Jurkat, Clone E6-1 (cell line): ENCODE measurements at places on chromosomes 5 and 9.

DNA sequence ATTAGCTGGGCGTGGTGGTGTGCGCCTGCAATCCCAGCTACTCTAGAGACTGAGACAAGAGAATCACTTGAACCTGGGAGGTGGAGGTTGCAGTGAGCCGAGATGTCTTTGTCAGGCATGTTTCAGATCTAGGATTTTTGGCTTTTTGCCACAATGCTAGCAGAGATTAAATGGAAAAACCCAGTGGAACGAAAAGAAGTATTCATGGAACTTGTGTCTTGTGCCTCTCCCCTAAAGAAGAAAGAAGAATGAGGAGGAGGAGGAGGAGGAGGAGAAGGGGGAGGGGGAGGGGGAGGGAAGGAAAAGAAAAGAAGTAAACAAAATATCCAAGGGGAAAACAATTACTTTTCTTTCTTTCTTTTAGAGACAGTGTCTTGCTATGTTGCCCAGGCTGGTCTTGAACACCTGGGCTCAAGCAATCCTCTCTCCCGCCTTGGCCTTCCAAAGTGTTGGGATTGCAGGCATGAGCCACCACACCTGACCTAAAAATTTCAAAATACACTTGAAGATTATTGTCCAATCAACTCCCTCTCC is 106.0 kb downstream of the ARRDC3 start:
- no peak for DNase-seq

- DNase-seq: no peak
These were observed 12.2 kb downstream of the ABCA1 start for GRCh38 chr9:104915753-104916152.

DNA sequence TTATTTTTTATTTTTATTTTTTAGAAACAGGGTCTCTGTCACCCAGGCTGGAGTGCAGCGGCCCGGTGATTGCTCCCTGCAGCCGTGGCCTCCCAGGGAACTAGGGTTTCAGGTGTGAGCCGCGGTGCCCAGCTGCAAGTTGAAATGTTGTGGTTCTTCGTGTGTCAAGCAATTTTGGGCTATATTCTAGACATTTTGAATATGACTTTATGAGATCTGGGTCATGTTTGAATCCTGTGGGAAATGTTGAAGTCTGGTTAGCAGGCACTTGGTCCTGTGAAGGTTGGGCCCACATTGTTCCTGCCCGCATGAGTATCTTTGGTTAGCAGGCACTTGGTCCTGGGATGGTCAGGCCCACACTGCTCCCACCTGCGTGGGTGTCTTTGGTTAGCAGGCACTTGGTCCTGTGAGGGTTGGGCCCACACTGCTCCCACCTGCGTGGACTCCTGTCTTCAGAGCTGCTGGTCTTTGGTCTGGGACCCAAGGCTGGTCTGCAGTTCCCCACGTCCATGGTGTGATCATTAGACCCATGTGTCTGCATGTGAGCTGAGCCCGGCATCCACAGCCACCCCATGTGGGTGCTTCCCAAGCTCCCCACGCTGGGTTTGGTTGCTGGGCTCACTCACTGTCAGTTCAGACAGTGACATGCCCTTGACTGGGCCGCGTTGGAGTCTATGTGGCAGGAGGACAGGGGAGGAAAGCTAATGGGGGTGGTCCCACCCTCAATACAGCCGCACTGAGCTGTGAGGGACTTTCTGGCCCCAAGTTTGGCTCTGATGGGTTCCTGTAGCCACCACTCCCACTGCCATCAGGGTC is 7.1 kb downstream of the FBXW5 start:
- no peak for DNase-seq

DNA sequence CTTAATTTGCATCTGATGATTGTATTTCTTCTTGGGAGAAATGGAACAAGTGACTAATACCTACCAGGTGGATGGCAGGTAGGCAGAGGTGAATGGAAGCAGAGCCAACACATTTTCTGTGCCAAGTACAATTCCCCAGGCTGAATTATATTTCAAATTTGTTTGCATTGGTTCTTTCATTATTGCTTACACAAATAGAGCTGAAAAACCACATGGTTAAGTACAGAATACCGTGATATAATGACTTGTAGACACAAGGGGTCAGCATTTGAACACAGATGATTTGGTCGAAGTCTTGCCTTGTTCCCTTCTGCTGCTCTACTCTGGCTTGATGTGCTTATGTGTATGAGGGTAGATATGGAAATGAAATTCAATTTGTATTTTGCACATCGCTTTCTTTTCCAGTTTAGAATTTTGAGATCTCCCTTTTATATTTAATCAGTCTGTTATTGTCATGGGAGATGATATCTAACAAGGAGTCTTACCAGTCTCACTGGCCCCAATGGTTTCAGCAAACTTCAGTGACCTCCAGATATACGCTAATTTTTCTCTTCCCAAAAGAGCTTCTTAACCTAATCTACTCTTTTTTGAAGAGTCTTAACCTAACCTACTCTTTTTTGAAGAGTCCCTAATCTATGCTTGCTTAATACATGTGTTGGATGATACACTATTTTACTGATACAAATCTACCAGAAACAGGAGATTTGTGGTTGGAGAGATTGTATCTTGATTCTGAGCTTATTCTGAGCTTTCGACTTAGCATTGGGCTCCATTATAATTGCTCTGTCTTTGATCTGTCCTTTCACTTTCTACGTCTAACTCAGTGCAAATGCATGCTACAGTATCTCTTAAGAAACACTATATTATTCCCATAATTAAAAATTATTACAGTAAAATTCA is 88.1 kb downstream of the PCSK1 start:
- DNase-seq: peak; percentile 64

DNA sequence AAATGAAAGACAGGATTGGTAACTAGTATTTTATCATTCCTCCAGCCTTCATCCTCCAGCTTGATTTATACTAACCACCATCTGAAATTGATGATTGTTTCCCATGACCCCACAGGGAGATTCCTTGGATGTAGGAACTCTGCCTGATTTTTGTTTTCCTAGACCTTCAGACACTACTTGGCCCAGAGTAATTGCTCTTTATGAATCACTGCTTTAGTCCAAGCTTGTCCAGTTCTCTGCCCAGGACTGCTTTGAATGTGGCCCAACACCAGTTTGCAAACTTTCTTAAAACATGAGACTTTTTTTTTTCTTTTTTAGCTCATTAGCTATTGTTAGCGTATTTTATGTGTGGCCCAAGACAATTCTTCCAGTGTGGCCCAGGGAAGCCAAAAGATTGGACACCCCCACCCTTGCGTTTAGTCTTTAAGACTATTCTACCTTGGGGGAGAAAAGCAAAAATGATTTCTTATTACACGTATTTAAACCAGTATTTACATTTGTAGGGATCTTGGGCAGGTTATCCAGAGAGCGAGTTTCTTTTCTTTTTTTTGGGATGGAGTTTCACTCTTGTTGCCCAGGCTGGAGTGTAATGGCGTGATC is 18.4 kb downstream of the BASP1 start:
- no peak for DNase-seq

- DNase-seq: peak; percentile 45
These were observed 28.7 kb upstream of the MEGF9 start for GRCh38 chr9:120742951-120743416.

DNA sequence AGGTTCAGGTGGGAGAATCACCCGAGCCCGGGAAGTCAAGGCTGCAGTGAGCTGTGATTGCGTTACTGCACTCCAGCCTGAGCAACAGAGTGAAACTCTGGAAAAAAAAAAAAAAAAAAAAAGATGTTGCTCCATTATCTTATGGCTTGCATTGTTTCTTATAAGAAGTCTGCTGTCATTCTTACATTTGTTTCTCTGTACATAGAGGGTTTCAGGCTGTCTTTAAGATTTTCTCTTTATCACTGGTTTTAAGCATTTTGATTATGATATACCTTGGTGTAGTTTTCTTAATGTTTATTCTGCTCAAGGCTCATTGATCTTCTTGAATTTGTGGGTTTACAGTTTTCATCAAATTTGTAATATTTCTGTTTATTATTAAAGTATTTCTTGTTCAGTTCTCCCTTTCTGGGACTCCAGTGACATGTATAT is 35.2 kb downstream of the MVB12B start:
- DNase-seq: no peak

DNA sequence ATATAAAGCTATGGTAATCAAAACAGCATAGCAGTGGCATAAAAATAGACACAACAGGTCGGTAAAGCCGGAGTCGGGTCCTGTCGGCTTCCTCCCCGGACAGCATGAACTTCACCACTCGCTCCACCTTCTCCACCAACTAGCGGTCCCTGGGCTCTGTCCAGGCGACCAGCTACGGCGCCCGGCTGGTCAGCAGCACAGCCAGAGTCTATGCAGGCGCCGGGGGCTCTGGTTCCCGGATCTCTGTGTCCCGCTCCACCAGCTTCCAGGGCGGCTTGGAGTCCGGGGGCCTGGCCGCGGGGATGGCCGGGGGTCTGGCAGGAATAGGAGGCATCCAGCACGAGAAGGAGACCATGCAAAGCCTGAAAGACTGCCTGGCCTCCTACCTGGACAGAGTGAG is 124.0 kb downstream of the CSNK1G3 start:
- DNase-seq: no peak

DNA sequence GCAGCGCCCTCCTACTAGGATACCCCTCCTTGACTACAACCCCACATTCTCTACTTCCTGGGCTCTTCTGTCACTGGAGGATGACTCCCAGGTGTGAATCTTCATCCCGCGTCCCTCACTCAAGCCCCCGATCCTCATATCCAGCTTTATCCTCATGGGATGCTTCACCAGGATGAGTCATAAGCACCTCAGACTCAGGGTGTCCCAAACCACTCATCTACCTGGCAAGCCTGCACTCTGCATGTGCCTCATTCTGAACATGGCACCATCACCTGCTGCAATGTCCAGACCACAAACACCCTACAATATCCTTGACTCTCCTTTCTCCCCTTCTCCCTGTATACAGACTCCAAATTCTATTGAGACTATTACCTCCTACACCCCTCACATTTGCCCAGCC is 1.5 kb upstream of the TGFBI start:
- no peak for DNase-seq
